Stimulated activated CD4-positive, alpha-beta T cell treated with anti-CD3 and anti-CD28 coated beads, Interleukin-1b, Interleukin-23, amount 100 ng/mL, for 24 hours (primary cell): ENCODE measurements at places on chromosomes 12 and 14.

GRCh38 chr12:9240776-9241175 lies 32.6 kb upstream of the PZP start:
- DNase-seq = no peak

DNA sequence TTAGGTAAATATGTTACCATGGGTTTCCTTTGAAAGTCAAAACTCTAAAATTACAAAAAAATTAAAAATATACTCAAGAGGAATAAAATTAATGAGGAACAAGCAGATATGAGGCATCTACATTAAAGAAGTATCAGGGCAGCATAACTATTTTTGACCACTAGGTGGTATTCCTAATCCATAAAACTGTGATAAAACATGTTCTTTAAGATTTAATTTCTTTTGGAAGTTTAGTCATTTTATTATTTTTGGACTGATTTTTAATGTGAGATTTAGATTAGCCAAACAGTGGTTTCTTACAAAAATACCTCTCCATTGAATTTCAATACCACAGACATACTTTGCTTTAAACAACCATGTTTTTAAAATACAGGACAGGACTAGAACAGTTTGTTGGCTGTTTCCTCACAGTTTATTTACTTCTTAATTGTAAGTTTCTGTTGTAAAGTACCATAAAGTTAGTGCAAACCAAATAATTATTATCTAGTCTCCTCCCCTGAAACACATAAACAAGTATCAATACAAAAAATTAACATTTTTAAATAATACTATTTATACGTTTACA lies 49.8 kb downstream of the NTS start:
- DNase-seq = no peak

- DNase-seq = no peak
Observed at GRCh38 chr12:114287821-114288525, 118.0 kb downstream of the TBX5 start.

GRCh38 chr12:46548605-46549071 lies 176.1 kb upstream of the SLC38A2 start:
- no peak for DNase-seq

DNA sequence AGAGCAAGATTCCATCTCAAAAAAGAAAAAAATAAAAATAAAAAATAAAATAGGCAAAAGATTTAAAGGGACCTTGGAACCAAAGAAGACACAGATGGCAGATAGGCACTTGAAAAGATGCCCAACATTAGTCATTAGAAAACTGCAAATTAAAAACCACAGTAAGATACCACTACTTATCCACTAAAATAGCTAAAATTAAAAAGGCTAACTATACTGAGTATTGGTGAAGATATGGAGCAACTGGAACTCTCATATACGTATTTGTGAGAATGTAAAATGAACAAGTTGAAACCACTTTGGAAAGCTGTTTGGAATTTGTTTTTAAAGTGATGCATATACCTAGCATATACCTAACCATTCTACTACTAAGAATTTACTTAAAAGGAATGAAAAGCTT lies 22.3 kb downstream of the BLTP3B start:
- DNase-seq = no peak

- DNase-seq = no peak
Observed at GRCh38 chr12:81626406-81626805, 132.7 kb downstream of the PPFIA2 start.

DNA sequence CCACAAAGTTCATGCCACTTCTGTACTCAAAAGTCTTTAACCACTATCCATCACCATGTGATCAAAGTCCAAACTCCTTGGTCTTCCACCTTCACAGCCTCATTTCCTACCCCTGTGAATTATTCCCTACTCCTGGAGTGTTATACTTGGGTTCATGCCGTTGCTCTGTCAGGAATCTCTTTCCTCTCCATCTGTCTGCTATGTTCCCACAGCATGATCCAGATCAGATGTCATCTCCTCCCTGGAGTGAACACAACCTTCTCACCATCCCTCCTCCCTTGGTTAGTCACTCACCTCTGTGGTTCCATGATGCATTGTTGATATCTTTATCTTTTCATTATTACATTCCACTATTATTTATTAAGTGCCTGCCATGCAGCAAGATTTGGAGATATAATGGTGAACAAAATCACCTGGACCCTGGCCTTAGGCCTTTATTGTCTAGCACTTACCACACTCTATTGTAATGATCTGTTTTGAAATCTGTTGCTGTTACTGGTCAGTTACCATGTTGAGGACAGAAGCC lies 22.4 kb downstream of the LACRT start:
- no peak for DNase-seq

DNA sequence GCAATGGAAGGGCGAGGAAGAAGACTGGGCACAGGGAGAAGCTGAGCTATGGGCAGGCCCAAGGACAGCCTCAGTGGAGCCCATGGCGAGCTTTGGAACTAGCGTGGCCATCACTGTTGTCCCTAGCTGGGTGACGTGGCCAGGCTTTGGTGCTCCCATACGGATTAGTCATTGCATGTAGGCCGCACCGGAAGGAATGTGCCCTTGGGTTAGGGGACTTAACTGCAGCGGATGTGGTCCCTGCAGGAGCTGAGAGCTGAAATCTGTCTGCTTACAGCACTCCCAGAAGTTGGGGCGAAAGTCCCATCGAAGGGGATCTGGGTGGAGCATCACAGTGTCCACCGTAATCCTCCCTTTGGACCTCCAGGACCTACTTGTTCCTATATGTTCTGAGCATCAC lies 133.7 kb downstream of the PAPOLA start:
- no peak for DNase-seq

GRCh38 chr12:48187916-48188695 lies 4.7 kb downstream of the CCDC184 start:
- DNase-seq = no peak

DNA sequence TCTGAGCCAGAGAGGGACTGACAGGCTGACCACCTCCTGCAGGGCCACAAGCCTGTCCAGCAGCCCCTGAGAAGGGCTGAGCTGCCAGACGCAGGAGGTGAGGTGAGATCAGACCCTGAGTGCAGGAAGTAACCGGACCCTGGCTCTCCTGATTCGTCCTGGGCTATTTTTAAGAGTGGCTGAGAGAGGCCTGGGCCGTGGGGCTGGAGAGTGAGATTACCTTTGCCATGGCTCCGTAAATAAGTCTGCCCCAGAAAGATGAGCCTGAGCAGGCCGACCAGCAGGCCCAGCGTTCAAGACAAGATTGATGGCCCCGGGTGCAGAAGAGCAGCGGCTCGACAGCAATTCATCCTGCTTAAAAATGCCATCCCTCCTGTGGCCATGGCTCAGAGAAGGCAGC lies 54.2 kb downstream of the SPTB start:
- no peak for DNase-seq

GRCh38 chr12:25764409-25764808 lies 194.1 kb upstream of the RASSF8 start:
- no peak for DNase-seq

- DNase-seq = no peak
Observed at GRCh38 chr12:112846619-112847018, 55.1 kb downstream of the RPH3A start.

DNA sequence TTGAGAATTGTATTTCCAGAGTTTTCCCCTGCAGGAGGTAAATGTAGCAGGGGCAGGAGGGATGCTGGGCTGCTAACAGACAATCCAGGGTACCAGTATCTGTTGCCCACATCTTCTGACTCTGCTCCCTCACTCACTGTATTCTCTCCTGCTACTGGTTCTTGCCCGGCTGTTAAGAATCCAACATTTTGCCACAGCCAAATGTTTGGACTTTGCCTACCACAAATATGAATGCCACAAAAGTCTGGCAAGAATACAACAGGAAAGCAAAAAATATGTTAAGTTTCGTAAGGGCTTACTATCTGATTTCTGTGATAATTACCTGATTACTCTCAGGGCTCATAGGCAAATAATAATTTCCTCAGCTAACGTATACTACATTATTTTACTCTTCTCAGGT lies 160.0 kb downstream of the BCAT1 start:
- no peak for DNase-seq

- no peak for DNase-seq
Observed at GRCh38 chr12:129332286-129332685, 479.0 kb downstream of the GLT1D1 start.

- no peak for DNase-seq
Observed at GRCh38 chr12:94326234-94326633, 133.4 kb downstream of the CEP83 start.

- no peak for DNase-seq
Observed at GRCh38 chr14:51939755-51940301, 49.5 kb upstream of the RTRAF start.

- no peak for DNase-seq
Observed at GRCh38 chr12:1666215-1666614, 24.7 kb upstream of the ADIPOR2 start.

DNA sequence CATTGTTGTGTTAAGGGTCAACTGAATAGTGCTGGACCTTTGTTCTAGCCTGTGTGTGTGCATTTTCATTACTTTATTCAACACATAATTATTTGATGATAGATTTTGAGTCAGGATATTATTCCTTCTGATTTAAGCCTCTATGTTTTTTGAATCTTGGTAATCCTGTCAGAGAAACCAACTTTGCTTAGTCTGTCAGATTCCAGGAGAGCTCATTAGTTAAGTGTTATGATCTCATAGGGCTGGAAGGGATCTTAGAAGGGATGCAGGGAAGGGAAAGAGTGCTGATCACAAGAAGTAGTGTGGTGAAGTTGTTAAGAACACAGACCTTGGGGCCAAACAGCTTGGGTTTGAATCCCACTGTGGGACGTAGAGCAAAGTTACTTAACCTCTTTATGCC lies 52.9 kb downstream of the SCN8A start:
- DNase-seq = no peak

- DNase-seq = no peak
Observed at GRCh38 chr12:7112041-7112440, 3.0 kb upstream of the C1RL start.

- no peak for DNase-seq
Observed at GRCh38 chr14:92880351-92880750, 42.6 kb upstream of the CHGA start.

DNA sequence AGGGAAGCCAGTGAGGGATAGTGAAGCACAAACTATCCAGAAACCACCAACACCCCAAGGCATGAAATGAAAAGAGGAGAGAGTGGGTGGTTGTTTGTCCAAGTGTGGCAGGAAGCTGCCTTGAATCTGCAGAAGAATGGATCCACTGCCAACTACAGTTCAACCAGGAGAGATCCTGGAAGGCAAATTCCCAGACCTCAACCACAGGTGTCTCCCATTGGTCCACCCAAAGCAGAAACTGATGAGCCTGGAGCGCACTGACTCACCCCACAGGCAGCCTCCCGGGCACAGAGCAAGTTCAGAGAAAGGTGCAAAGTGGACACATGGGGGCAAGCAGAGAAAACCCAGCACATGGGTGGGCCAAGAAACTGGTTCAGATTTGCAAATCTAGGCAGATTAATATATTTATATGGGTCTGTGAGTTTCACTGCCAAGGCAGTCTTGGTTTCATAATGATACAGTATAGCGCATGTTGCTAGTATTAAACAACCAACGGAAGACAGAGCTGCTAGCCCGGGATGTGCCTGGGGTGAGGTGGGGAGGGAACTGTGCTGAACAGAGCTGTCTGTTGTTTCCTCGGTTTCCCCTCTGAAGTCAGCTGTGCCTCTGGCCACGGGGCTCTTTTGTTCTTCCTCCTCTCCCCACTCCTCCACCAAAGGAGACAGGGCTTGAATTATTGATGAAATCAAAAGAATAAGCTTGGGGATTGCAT lies 416.2 kb upstream of the CCDC196 start:
- no peak for DNase-seq

GRCh38 chr12:121428883-121429282 lies 29.0 kb downstream of the RNF34 start:
- DNase-seq = no peak

GRCh38 chr14:72714871-72715214 lies 179.1 kb downstream of the DPF3 start:
- DNase-seq = no peak

GRCh38 chr12:2930865-2931264 lies 28.3 kb upstream of the TEAD4 start:
- no peak for DNase-seq

DNA sequence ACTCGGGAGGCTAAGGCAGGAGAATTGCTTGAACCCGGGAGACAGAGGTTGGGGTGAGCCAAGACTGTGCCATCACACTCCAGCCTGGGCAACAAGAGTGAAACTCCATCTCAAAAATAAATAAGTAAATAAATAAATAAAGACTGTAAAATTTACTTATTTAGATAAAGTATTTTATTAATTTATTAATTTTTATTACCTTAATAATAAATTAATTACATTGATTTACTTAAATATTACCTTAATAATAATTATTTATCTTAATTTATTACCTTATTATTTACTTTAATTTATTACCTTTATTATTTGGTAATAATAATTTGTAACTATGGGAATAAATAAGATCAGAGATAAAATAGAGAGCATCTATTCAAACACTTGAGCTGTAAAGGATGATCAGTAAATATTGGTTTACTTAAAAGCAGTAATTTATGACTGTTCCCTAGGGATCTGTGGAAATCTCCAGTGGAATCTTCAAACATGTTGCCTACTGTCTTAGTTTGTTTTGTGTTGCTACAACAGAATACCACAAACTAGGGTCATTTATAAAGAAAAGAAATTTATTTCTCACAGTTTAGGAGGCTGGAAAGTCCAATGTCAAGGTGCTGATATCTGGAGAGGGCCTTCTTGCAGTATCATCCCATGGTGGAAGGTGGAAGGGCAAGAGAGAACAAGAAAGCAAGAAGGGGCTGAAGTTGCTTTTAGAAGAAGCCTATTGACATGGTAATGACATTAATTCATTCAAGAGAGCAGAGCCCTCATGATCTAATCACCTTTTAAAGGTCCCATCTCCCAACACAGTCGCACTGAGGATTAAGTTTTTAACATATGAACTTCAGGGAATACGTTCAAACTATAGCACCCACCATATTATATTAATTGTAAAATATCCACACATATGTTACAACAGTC lies 37.1 kb downstream of the SOCS2 start:
- DNase-seq = no peak

DNA sequence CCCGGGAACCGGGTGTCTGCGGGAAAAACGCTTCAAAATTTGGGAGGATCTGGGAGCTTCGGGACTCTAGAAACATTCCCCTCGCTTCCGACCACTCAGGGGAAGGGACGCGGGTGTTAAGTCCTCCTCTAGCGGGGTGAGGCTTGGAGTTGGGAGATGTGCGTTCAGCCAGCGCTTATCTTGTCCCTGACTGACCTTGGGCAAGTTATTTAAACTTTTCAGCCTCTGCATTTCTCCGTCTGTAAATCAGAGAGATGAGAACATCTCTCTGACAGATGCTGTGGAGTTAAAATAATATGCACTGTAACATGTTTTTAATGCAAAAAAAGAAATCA lies 76.9 kb upstream of the ANO4 start:
- DNase-seq = no peak

GRCh38 chr12:54002278-54002914 lies 2.4 kb downstream of the HOXC9 start:
- DNase-seq = no peak

- no peak for DNase-seq
Observed at GRCh38 chr14:33457021-33457420, 493.9 kb downstream of the EGLN3 start.

- DNase-seq = no peak
Observed at GRCh38 chr12:51868821-51869495, 18.9 kb upstream of the ANKRD33 start.
